T47D (cell line): ENCODE measurements at places on chromosomes 3 and 15.

GRCh38 chr3:187013159-187013716, 82.9 kb downstream of the ST6GAL1 start:
- no peak for DNase-seq

GRCh38 chr15:89820666-89821611, 6.3 kb upstream of the ANPEP start:
- DNase-seq, result no peak

DNA sequence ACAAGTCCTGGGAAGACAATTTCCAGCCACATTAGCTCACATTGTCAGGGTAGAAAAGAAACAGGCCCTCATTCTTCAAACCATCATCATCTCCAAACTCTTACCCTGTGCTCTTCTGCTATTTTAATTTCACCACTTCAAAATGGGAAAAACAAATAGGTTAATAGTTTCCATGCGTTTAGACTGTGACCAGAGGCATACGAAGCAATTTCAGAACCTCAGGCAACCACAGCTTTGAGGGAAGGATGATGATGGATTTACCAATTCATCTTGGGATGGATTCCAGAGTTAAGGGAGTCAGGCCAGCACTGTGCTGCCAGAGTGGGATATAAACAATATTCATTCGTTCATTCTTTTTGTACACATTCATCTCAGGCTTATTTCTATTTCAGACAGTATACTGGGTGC, 307.8 kb upstream of the TPRG1 start:
- no peak for DNase-seq

GRCh38 chr15:68411343-68411675, 20.7 kb downstream of the ITGA11 start:
- DNase-seq, result no peak

DNA sequence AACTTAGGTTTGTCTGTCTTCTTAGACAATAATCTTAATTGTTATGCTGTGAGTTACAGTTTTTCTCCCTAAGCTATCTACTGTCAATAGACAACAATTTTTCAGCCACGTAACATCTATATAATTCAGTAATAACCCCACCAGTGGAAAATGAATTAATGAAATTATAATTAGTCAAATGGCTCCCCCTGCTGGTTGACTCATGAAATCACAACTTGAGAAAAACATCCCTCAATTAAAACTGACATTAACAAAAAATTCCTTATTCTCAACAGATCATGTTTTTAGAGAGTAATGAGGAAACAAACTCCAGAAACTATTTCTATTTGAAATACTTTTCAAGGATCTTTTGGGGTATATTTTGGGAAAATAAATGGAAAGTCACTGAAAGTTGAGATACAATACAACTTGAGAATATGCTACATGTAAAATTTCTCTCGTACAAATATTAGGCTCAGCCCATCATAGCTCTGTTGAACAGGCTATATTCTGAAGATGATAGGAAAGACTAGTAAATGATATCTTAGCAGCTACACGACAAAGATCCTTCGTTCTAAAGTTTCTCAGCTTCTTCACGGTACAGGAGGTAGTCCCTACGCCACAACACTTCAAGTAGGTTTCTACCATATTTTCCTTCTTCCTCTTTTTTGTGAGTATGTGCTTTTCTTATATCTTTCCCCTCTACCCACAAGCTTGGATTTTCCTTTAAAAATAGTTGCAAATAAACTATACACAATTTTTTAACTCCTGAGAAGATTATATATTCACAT, 20.7 kb downstream of the PPP1R2 start:
- DNase-seq, result peak; percentile 66

GRCh38 chr15:96053031-96053780, 277.3 kb upstream of the NR2F2 start:
- peak; percentile 85 for DNase-seq

DNA sequence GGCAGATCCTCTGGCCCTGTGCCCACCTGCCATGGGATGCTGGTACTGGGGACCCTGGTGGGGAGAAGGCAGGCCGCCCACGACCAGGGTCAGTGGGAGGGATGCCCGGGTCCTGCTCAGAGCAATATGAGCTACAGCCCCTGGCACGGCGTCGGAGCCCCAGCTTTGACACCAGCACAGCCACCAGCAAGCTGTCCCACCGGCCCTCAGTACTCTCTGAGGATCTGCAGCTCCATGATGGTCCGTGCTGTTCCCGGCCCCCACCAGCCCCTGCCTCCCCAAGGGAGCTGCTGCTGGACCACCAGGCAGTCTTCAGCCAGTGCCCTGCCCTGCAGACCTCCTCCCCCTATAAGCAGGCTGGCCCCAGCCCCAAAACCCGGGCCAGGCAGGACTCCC, 11.5 kb downstream of the DISP2 start:
- DNase-seq, result no peak

GRCh38 chr3:194527726-194528125, 40.9 kb upstream of the ATP13A3 start:
- DNase-seq, result no peak

DNA sequence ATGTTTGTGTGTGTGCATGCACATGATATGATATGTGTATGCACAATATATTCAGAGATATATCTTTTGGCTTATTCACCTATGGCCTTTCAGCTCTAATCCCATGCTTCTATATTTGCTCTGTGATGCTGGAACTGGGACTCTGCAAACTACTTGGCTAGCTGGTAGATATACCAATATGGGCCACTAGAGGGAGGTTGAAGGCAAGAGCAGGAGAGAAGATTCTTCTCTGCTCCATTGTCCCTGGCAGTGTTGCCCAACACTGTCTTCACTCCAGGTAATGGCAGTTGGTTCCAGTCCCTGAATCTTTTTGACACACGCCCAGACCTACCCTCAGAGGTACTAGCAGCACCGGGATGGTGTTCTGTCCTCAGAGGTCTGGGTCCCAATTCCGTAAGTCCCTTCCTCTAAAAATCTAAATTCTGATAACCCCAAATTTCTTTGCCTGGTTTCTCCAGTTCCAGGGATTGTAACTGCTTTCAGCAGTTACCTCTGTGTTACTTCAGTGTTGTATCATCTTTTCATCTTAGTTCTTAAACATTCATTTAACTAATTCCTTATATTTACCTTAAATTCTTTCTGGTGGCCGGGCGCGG, 44.7 kb downstream of the GTPBP8 start:
- DNase-seq, result peak; percentile 83

GRCh38 chr3:156311930-156312329, 191.6 kb downstream of the KCNAB1 start:
- no peak for DNase-seq

GRCh38 chr15:94704421-94704820, 473.1 kb downstream of the MCTP2 start:
- no peak for DNase-seq

GRCh38 chr3:61783993-61784718, 222.8 kb downstream of the PTPRG start:
- DNase-seq, result no peak

DNA sequence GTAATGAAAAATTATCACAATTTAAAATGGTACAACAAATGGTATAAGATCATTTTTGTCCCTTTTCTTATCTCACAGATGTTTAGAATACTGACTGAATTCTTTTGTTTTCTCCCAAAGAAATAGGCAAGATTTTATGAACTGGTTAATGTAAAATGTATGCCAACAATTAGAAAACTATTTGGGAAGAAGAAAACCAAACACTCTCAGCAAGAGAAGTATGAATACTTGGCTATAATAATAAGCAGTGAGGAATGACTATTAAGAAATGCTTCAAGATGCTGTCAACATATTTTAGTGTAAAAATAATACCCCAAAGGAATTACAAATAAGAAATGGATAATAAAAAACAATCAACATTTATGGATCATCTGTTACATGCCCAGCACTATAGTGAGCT, 18.5 kb downstream of the SHQ1 start:
- no peak for DNase-seq

- DNase-seq, result no peak
These were observed 392.8 kb downstream of the TUSC7 start for GRCh38 chr3:117102426-117102825.

DNA sequence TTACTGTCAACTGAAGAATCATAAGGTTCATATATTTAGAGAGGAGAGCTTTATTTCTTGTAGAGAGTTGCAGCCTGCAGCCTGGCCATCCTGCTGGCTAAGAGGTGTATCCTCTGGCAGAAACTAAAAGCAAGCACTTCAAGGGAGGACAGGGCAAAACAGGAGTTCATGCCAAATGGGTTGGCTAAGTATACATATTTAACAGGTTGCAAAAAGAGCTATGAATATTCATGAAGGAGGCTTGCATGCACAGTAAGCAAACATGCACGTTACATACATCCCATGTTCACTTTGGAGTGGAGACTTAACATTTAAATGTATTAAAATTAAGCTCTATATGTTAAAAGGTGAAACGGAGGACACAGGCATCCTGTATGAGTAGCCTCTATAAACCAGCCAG, 354.4 kb downstream of the ERC2 start:
- no peak for DNase-seq

- DNase-seq, result no peak
These were observed 42.9 kb upstream of the LMCD1 start for GRCh38 chr3:8458711-8459110.

GRCh38 chr15:53462651-53463050, 296.8 kb downstream of the WDR72 start:
- no peak for DNase-seq

- no peak for DNase-seq
These were observed 26.1 kb upstream of the ZCWPW2 start for GRCh38 chr3:28322464-28322863.

- DNase-seq, result no peak
These were observed 69.8 kb downstream of the DHX36 start for GRCh38 chr3:154254527-154254926.

DNA sequence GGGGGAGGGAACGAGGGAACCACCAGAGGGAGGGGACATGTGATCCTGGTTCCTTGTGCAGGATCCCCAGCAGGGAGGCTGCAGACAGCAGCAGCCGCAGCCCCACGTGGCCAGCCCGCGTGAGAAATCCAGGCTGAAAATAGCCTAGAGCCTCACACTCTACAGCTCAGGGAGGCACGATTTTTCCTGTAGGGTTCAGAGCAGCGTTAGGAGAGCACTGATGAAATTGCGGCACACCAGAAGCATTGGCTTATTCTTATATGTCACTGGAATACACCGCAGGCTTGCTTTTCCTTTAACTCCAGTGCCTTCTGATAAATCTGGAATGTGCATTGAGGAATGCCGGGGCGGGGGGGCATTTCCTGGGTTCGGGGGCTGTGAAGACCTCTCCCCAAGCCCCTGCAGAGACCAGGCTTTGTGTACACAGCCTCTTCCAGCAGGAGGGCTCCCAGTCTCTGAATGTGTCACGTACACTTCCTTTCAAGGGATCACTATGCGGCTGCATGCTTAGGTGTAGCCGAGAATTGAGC, 193.0 kb downstream of the ATP10A start:
- DNase-seq, result peak; percentile 13

DNA sequence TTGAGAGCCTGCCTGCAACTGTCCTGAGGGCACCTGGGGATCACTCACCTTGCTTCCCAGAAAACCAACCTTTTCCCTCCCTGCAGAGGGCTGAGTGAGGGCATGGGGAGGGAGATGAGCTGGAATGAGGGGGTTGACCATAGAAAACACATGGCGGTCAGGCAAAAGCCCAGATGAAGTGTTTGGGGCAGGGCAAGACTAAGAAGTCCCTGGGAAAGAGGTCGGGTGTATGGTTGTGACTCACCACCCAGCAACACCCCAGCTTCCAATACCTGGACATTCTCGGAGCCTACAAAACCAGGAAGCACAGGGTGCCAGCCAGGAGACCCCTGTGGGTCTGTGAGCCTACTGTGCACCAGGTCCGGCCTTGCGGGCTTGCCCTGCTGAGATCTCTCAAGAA, 95.3 kb upstream of the ATP2B2 start:
- DNase-seq, result no peak

GRCh38 chr3:30696403-30696819, 90.0 kb downstream of the TGFBR2 start:
- DNase-seq, result no peak

- DNase-seq, result no peak
These were observed 59.7 kb upstream of the FILIP1L start for GRCh38 chr3:100173961-100174360.

DNA sequence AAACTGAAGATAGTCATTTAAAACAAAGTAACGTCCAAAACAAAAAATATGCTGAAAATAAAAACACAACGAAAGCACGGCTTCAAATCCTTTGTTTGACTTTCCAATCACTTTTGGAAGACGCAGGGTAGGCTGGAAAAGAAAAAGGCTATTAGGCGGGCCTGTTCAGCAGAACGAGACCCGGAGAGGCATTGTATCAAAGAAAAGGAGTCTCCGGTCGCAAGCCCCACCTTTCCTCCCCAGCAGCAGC, 691 bp downstream of the SENP7 start:
- no peak for DNase-seq

DNA sequence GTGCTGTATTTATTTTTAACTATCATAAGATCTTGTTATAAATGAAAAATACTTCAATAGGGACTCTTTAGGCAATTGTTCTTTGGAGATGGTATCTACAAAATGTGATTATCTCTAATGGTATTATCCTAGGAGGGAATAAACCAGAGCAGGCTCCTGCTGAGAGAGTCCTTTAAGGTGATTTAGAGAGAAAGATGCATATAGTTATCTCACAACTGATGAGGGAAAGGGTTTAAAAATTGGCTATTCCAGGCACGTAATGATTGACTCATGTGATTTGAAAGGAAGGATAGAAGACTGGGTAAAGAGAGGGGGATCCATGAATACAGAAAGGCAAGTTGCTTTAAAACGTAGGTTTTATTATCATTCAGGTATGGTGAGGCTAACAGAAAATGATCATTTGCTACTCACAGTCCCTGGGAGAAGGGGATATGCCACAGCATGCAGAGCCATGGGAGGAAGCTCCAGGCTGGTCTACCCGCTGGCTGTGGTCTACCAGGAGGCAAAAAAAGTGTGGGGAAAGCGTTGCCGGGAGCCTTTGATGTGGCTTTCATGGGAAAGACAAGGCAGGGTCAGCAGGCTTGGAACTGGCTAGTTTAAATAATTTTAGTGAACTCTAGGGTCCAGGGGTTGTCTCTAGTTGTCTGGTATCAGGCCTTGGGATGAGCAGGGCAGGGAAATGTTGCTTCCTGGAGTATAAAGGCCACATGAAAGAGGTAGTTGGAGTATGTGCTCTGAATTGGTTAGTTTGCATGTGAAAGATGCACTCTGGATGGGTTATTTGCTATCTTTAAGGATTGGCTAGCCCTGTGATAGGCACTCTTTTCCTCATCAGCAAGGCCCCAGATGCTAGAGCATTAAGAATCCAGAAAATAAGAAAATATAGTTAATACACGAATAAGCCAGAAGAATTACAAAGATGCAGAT, 798.4 kb upstream of the GRM7 start:
- DNase-seq, result no peak
